ENCODE measurements at places on chromosomes 3 and 15.
A peak's percentile ranks its signal among the peaks of the same experiment; 100 is the strongest.

GRCh38 chr3:54572197-54572895, 355.5 kb downstream of the LRTM1 start:
- no peak for DNase-seq
- no peaks in the 10 kb centered on the region for H3K4me1 ChIP-seq
- no peak overlapping the region for H3K4me3 ChIP-seq
- no peaks in the 10 kb centered on the region for H3K27me3 ChIP-seq

- no peaks in the 10 kb centered on the region for H3K27me3 ChIP-seq
- no peak overlapping the region for H3K4me3 ChIP-seq
- no peak for DNase-seq
- no peak overlapping the region for H3K27ac ChIP-seq
- no peaks in the 10 kb centered on the region for H3K36me3 ChIP-seq
- peaks cover 16% of the 10 kb centered on the region for H3K4me1 ChIP-seq
These were observed 3.0 kb upstream of the VIPR1 start for GRCh38 chr3:42499478-42499871.

DNA sequence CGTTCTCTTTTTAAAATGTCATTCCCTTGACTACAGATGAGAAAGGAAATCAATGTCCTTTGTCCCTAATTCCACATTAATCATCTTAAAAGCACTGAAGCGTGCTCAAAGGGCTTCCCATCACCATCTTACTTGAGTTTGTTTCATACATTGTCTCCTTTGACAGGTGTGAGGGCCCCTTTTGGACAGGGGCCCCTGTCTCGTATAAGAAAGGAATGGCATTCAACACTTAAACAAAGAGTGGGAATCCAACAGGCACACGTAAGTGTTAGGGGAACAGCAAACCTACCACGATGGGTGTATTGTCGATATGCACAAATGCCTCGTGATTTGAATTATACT, 5.0 kb downstream of the SSUH2 start:
- no peak overlapping the region for H3K4me3 ChIP-seq
- H3K4me1 ChIP-seq: no peaks in the 10 kb centered on the region
- no peaks in the 10 kb centered on the region for H3K36me3 ChIP-seq

DNA sequence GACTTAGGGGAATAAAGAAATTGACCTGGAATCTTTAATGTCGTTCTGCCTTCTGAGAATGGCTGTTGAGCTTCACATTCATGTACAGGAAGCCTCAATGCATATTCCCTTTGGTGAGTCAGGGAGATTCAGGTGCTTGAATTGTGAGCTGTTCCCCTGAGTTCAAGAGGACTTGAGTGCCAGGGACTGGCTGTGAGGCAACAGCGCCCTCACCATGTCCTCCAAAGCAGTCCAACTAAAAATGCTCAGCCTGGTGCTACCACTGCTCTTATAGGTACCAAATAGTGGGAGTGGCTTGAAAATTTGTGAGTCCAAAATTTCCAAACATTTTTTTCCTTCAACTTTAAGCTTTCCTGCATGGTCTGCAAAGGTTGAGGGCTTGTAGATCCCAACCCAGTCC, 54.1 kb downstream of the LEO1 start:
- no peak overlapping the region for H3K4me3 ChIP-seq
- H3K36me3 ChIP-seq: peaks cover 12% of the 10 kb centered on the region
- H3K27me3 ChIP-seq: no peaks in the 10 kb centered on the region
- no peak for DNase-seq

DNA sequence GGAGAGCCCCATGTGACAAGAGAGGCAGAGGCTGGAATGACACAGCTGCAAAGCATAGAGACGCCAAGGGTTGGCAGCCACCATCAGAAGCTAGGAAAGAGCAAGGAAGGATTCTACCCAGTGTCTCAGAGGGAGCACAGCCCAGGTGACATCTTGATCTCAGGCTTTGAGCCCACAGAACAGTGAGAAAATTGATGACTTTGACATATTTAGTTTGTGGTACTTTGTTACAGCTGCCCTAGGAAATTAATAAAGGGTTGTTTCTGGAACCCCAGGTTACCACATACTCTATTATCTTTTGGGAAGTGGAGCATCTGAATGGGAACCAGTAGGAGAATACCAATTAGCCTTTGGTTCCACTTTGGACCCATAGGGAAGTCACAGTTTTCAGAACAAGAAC, 231.7 kb downstream of the ZNF621 start:
- H3K27ac ChIP-seq: no peak overlapping the region
- H3K36me3 ChIP-seq: no peaks in the 10 kb centered on the region

DNA sequence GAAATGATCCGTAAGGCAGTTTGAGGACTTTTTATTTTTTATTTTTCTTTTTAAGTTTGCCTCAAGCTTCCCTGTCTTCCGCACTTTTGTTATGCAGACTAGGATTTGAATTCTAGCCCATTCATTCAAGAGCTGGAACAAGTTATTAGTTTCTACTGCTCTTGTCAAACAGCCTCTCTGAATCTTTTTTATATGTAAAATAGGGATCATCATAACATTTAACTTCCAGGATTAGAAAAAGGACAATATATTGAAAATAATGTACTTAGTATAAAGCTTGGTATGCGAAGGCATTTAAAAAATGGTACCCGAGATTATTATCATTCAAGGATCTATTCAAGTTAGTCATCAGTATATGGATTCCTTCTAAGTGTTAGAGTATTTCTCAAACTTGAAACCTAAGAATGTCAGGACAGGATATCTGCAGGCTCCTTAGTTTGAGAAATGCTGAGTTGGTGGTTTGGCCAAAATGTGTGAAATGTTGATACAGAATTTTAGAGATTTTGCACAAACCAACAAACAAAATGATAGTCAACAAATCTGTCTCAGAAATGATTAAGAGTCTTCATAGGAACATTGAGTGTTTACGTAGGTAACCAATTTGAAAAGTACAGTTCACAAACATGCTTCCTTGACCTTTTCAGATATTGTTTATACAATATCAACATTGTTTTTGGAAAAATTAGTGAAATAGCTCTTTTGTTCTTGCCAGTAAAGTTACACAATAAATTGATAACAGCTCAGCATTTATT, 40.5 kb upstream of the IGSF10 start:
- H3K27me3 ChIP-seq: no peaks in the 10 kb centered on the region
- peaks cover 13% of the 10 kb centered on the region for H3K4me1 ChIP-seq
- no peak for DNase-seq

DNA sequence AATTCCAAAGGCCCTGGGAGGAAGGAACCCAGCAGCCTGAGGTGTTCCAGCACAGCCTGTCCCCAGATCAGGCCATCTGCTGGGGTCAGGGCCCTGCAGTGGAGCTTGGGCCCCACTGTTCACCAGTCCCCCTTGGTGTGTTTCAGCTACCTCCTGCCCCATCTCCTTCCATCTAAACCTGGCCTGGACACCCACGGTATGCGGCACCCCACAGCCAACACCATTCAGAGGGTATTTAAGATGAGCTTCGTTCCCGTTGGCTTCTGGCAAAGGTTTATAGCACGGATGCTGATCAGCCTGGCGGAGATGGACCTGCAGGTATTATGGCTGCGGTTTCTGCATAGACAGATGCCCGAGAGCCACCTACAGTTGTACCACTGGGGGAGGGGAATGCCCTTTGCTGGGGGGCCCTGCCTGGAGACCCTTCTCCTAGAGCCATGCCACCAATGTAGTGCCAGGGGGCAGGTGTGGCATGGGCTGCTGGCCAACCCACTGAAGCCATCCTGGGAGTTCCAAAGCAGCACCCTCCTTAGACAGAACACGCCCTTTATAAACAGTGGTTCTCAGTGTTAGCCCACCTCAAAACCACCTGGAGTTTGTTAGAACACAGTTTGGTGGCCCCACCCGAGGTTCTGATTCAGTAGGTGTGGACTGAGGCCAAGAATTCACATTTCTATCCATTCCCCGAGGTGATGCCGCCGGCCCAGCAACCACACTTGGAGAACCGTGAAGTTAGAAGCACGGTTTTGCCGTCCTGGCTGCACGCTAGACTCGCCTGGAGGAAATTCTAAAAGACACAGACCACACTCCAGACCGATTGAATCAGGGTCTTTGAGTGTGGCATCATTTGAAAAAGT, 126.9 kb downstream of the LRRK1 start:
- no peak overlapping the region for H3K27ac ChIP-seq
- H3K4me3 ChIP-seq: no peak overlapping the region
- H3K4me1 ChIP-seq: peaks cover 9% of the 10 kb centered on the region
- no peaks in the 10 kb centered on the region for H3K27me3 ChIP-seq
- H3K36me3 ChIP-seq: peaks cover 8% of the 10 kb centered on the region

DNA sequence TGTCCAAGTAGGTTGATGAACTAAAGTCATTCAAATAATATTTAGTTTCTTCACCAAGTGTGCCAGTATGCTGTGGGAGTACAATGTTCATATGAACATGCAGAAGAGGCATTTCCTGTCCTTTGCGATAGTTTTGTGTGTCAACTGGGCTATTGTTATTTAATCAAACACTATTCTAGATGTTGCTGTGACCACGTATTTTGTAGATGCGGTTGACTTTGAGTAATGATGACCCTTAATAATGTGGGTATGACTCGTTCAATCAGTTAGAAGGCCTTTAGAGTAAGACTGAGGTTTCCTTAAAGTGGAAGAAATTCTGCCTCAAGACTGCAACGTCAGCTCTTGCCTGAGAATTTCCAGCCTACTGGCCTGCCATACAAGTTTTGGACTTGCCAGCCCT, 470.7 kb upstream of the CBLB start:
- no peak overlapping the region for H3K4me3 ChIP-seq
- H3K27me3 ChIP-seq: no peaks in the 10 kb centered on the region
- no peaks in the 10 kb centered on the region for H3K4me1 ChIP-seq
- H3K27ac ChIP-seq: no peak overlapping the region
- no peaks in the 10 kb centered on the region for H3K36me3 ChIP-seq
- no peak for DNase-seq

GRCh38 chr15:33330931-33331330, 20.2 kb downstream of the RYR3 start:
- no peak for DNase-seq
- no peaks in the 10 kb centered on the region for H3K36me3 ChIP-seq
- H3K27me3 ChIP-seq: no peaks in the 10 kb centered on the region
- no peaks in the 10 kb centered on the region for H3K4me1 ChIP-seq
- H3K27ac ChIP-seq: no peak overlapping the region

- DNase-seq: no peak
- H3K4me3 ChIP-seq: peak overlapping the region; percentile 73
- no peaks in the 10 kb centered on the region for H3K27me3 ChIP-seq
- no peaks in the 10 kb centered on the region for H3K36me3 ChIP-seq
- H3K4me1 ChIP-seq: peaks cover 19% of the 10 kb centered on the region
These were observed 19.8 kb downstream of the WDR73 start for GRCh38 chr15:84634228-84634837.

GRCh38 chr3:125214738-125215137, 2.2 kb upstream of the SLC12A8 start:
- H3K27ac ChIP-seq: no peak overlapping the region
- H3K36me3 ChIP-seq: no peaks in the 10 kb centered on the region
- no peak overlapping the region for H3K4me3 ChIP-seq
- peaks cover 10% of the 10 kb centered on the region for H3K4me1 ChIP-seq
- DNase-seq: no peak

GRCh38 chr3:151318313-151318712, 1.7 kb upstream of the GPR87 start:
- no peaks in the 10 kb centered on the region for H3K27me3 ChIP-seq
- H3K4me3 ChIP-seq: no peak overlapping the region
- no peaks in the 10 kb centered on the region for H3K4me1 ChIP-seq
- no peak overlapping the region for H3K27ac ChIP-seq
- no peak for DNase-seq

DNA sequence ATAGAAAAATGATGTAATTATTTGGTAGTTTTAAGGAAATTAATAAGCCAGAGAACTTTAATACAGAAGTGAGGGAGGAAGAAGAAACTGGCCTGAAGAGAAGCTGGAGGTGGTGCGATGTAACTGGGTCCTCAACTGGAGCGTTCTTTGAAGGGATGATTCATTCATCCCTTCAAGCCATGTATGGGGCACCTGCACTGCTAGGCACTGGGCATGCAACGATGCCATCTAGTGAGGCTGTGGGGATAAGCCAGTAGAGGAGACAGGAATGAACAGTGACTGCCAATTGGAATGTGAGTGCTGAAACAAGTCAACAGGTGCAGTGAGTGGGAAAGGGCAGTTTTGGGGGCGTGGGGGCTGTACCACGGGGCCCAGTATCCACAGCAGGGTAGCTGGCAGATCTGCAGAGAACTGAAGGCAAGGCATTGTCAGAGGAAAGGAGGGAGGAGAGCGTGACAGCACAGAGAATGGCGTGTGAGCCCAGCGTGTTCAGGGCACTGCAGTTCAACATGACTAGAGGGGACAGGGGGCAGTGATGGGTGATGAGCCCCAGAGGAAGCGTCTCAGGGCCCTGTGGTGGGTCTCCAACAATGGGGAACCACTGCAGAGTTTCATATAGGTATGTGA, 3.8 kb upstream of the KIF23 start:
- H3K4me1 ChIP-seq: peaks cover 3% of the 10 kb centered on the region
- no peak for DNase-seq

DNA sequence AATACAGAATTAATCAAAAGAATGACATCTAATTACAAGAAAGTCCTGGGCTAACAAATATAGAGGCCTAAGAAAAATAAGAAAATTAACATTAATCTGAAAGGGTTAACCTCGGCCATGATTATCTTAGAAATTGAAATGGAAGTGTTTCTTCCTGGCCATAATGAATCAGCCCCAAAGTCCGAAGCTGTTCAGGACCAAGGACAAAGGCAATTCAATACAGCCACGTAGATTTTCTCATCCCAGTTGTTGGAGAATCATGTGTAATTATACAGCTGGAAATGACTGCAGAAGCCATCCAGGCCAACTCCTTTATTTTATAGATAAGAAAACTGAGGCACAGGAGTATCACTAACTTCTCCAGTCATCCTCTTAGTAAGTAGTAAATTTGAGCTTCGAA, 38.0 kb upstream of the GBE1 start:
- no peaks in the 10 kb centered on the region for H3K4me1 ChIP-seq
- H3K4me3 ChIP-seq: no peak overlapping the region
- H3K36me3 ChIP-seq: no peaks in the 10 kb centered on the region
- H3K27me3 ChIP-seq: no peaks in the 10 kb centered on the region
- no peak for DNase-seq
- H3K27ac ChIP-seq: no peak overlapping the region

GRCh38 chr3:112653881-112654300, 12.9 kb upstream of the CCDC80 start:
- H3K27ac ChIP-seq: peak overlapping the region; percentile 12
- peaks cover 5% of the 10 kb centered on the region for H3K4me1 ChIP-seq
- no peaks in the 10 kb centered on the region for H3K36me3 ChIP-seq
- H3K27me3 ChIP-seq: no peaks in the 10 kb centered on the region
- DNase-seq: no peak

GRCh38 chr15:98823012-98823458, 174.7 kb downstream of the IGF1R start:
- H3K27ac ChIP-seq: peak overlapping the region; percentile 46
- no peaks in the 10 kb centered on the region for H3K27me3 ChIP-seq
- H3K4me3 ChIP-seq: no peak overlapping the region
- no peak for DNase-seq
- peaks cover 30% of the 10 kb centered on the region for H3K4me1 ChIP-seq

DNA sequence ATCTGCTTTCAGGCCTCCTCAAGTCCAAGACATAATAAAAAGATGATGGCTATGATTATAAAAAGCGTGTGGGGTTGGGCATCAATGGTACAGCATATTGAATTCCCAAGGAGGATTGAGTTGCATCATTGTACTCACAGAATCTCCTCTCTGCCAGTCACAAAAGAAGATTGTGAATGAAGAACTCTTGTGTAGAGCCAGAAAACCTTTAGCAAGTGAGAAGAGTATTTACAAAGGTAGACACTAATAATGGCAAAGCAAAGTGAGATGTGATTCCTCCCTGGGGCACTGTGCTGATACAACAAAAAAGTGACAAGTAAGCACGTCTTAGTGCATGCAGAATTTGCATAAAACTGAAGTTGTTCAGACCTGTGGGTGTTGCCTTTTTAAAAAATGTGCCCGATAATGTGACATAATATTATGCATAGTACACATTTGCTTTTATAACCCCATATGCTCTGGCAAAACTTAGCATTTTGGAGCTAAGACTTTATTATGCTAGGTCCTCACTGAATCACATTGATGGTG, 291.2 kb upstream of the TBC1D5 start:
- H3K4me3 ChIP-seq: no peak overlapping the region
- DNase-seq: no peak
- no peak overlapping the region for H3K27ac ChIP-seq
- H3K4me1 ChIP-seq: no peaks in the 10 kb centered on the region

All from thoracic aorta (tissue), 2 donors.